ENCODE measurements at places on chromosomes 7 and 10.

DNA sequence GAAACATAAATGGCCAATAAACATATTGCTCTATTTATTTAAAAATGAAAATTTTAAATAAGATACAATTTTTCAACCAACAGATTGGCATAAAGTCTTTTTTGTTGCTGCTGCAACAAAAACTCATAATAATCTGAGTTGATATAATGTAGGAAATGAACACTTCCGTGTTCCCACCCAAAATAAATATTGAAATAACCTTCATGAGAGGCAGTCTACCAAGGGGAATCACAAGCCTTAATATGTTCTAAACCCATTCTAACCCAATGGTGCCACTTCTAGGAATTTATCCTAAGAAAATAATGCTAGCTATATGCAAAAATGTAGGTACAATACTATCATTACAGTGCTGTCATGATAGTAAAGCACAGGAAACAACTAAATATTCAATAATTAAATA is 39.1 kb downstream of the SLC25A13 start:
- DNase-seq = no peak

DNA sequence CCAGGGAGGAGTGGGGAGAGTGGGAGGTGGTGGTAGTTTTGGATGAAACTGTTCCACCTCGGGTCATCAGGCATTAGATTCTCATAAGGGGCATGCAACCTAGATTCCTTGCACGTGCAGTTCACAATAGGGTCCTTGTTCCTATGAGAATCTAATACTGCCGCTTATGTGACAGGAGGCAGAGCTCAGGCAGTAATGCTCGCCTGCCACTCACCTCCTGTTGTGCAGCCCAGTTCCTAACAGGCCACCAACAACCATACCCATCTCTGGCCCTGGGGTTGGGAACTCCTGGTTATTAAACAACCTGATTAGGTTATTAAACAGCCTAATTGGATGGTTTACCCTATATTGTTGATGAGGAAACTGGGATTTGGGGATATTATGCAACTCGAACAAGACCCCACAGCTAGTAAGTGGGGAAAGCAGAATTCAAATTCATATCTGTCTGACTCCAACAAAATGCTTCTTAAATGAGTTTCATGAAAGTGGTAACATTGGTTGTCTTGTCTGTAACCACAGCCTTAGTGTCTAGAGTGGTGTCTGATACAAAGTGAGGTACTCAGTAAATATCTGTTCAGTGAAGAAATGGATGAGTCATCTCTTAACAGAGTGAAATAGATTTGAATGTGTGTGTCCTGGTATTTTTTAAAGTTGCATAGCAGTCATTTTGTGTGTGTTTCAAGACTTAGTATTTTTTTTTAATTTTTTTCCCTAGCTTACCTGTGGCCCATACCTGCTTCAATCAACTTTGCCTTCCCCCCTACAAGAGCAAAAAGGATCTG is 101.6 kb downstream of the HECTD2 start:
- no peak for DNase-seq

DNA sequence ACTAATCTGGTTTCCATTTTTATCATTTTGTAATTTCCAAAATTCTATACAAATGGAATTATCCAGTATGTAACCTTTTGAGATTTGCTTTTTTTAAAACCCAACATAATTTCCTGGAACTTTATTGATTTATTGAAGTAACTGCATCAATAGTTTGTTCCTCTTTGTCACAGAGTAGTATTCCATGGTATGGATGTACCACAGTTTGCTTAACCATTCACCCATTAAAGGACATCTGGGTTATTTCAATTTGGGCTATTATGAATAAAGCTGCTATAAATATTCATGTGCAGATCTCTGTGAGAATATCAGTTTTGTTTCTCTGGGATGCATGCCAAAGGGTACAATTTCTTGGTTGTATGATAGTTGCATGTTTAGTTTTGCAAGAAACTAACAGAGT is 2.9 kb downstream of the GPNMB start:
- DNase-seq = no peak

DNA sequence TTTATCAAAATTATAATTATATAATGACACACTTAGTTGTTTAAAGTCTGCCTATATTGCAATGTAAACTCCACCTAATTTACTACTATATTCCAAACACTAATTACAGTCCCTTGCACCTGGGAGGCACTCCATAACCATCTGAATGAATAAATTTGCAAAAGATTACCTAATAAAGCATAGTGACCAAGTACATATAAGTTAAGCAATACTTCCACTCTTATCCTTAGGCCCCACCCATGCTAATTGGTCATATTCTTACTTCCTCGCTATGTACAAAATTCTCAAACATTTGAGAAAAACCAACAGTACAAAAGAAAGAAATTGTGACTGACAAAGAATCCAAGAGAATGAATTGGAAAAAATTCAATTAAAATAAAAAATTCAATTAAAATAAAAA is 65.3 kb downstream of the ZFAND4 start:
- no peak for DNase-seq

DNA sequence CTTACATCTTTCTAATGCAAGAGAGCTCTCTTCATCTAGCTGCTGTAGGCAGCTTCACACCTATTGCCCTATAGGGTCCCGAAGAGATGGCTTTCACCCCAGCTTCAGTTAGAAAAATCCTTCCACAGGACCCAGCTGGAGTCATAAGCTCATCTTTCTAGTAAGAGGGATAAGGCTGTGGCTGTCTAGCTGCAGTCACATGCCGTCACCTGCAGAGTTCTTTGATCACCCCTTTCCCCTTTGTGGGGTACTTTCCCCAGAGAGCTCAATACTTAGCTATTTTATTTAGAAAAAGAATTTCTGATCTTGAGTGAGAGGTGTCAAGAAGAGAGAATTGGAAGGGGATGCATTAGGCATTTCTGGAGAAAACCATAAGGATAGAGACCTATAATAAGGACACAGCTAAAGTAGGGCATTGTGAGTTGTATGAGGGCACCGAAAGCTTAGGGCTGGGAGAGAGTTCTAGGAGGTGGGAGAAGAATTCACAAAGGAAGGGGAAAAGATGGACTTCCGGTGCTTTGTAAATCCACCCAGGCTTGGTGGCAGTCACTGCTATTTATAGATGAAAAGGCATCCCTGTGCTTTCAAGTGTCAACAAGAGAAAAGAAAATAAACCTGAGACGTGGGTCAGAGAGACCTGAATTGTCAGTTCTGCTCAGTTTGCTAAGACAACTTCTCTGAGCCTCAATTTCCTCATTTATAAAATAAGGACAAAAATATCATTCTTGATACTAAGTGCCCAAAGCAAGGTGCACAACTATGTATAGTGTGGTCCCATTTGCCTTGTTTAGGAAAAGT is 11.1 kb upstream of the ST8SIA6 start:
- DNase-seq = no peak

- no peak for DNase-seq
Measured at GRCh38 chr10:43376046-43376635, 4.7 kb downstream of the FXYD4 start.

DNA sequence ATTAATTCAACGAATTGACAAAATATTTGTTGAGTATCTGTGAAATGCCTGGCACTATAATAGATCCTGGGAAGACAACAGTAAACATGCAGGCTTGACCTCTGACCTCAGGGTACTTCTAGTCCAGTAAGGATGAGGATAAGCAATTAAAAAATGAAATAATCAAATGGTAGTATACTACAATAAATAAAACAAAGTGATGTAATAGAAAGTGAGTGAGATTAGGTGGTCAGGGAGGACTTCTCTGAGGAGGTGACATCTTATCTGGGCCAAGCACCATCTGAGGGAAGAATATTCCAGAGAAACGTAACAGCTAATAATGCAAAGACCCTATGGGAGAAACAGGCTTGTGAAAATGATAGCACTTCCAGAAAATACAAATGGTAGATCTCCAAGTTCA is 50.1 kb upstream of the RHOBTB1 start:
- DNase-seq = no peak

GRCh38 chr10:84499846-84500245 is 171.5 kb downstream of the CCSER2 start:
- no peak for DNase-seq

DNA sequence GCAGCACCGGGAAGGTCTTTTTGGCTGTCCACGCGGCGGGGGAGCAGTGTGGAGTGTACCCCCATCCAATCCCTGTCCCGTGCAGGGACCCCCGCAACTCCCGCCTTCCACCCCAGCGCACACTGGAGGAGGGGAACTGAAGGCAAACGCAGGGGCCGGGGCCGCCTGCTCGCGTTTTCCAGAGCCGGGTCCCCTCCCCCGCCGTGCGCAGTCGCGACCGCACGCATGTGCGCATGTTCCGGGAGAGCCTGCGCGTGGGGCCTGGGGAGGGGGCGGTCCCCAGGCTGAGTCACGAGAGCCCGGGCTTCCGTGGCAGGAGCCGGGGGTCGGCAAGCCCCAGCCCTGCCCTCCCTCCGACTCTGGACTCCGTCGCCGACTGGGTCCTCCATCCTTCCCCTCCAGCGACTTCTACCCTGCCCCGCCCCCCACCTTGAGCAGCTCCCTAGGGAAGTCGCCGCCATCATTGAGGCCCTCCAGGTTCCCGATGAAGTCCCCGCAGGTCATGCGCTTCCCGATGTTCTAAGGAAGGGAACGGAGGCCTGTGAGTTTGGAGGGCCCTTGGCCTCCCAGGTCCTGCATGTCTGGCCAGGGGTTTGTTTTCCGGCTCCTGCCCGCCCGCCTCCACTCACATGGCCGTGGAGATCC is 8.0 kb downstream of the PSD start:
- DNase-seq = no peak

DNA sequence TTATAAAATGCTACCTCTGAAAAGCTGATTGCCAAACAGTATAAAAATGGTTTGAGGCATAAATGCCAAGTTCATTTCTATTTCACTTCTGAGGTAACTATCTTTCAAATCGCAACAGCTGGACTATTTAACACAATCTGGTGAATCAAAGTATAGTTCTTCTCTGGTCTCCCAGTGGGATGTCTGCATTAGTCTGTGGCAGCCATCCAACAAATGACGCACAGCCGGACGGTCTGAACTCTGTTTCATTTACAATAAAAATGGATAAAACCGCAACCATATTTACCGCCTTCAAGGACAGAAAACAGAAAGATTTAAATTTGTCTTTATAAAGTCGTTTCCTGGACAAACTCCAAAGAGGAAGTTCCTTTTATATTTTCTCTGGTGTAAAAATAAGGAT is 41.9 kb downstream of the ENO4 start:
- DNase-seq = peak; percentile 69

DNA sequence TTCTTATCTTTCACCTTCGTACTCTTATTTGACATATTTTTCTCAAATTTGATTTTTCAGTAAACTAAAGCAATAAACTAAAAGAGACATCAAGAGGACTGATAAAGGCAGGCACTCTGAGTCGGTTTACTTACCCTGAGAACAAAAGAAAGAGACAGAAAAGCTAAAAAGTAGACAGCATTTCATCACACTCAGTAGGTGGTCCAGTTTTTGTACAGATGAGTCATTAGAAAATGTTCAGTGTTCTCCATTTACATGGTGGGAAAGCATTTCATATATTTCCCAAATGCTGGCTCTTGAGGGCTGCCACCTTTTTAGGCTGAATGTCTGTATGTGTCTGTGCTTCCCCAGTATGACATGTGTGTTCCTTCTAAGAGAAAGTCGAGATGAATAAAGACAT is 52.7 kb downstream of the NHLRC2 start:
- no peak for DNase-seq

DNA sequence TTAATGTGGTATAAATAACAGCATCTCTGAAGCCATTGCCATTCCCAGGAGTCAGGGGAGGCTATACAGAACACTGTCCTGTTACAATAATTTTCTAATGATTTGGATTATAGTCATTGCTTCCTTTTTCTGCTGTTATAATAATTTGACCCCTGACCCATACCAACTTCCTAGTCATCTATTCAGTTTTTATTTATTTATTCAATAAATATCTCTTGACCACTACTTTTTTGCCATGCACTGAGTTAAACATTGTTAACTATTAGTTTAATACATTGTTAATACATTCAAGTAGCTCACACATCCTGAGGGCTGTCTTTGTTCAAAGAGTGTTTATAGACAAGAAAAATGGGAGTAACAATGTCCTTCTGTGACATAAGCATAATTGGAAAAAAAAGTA is 235.5 kb upstream of the MEOX2 start:
- DNase-seq = no peak

- no peak for DNase-seq
Measured at GRCh38 chr7:135768064-135768463, 19.5 kb upstream of the FAM180A start.

GRCh38 chr7:55556031-55556430 is 16.3 kb downstream of the VOPP1 start:
- no peak for DNase-seq

- no peak for DNase-seq
Measured at GRCh38 chr10:88232029-88232895, 350.9 kb downstream of the RNLS start.

- no peak for DNase-seq
Measured at GRCh38 chr7:151714201-151714600, 162.7 kb downstream of the PRKAG2 start.

DNA sequence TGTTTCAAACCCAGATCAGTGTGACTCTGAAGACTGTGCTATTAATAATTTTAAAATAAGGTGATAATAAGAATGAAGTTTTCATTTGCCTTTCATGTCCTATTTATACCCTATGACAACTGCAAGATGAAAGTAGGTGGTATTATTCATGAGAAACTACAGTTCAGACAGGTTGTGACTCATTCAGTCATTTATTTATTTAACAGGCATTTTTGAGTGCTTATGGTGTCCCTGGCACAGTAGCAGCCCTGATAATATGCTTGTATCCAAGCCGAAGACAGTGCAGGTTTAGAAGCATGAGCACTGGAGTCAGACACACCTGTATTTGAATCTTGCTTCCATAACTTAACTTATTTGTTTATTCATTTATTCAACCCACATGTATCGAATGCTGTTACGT is 87.1 kb downstream of the FZD1 start:
- DNase-seq = no peak

DNA sequence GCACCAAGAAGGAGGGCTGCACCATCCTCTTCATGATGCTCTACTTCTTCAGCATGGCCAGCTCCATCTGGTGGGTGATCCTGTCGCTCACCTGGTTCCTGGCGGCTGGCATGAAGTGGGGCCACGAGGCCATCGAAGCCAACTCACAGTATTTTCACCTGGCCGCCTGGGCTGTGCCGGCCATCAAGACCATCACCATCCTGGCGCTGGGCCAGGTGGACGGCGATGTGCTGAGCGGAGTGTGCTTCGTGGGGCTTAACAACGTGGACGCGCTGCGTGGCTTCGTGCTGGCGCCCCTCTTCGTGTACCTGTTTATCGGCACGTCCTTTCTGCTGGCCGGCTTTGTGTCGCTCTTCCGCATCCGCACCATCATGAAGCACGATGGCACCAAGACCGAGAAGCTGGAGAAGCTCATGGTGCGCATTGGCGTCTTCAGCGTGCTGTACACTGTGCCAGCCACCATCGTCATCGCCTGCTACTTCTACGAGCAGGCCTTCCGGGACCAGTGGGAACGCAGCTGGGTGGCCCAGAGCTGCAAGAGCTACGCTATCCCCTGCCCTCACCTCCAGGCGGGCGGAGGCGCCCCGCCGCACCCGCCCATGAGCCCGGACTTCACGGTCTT is 1.9 kb downstream of the FZD1 start:
- DNase-seq = no peak

Data from HS-5 (cell line).